ENCODE measurements at places on chromosomes 12 and 14.

DNA sequence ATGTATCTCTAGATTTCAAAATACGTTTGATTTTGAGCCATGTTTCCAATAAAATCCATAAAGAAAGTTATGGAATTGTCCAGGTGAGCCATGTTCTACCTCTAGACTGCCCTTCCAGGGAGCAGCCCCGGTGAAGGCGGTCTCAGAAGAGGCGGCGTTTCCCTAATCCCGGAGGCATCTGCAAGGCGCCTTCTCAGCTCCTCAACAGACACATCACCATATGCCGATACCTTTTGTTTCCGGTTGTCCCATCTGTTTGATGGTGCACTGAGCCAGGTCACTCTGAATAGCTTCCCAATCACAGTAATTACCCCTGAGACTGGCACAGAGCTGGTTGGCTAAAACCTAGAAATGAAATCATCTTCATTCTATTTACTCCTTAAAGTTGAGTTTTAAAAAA lies 305.5 kb upstream of the FKBP4 start:
- DNase-seq, result no peak

DNA sequence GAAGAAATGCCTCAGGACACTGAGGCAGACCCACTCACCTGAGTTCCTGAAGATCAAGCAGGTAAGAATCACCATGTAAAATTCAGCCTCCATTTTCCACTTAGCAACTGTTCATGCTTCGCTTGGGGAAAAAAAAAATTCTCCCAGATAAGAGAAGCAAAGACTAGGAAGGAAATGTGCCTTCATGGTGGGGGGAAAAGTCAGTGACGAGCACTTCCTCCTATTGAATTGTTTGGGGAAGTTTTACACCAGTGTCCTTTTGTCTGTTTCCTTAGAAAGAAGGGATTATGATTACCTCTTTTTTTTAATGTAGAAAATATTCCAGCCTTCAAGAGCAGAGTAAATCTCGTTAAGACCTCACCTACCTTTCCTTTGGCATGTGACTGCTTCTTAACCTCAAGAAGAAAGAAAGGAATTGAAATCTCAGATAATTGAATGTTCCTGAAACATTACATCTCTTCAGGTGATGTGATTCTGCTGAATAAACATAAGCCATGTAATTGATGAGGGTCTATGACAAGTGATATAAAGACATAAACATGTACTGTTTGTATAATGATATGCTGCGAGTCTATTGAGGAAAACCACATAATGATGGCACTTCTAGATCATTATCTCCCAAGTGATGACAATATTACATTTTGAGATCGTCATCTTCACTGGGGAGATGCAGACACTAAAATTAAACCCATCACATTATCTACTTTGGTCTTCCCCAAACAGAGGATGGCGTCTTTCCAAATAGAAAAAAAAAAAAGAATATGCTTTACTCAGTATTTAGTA lies at the start of gene PTPRB:
PTPRB (minus strand) TSS at position 127 of the 783 bp plus-strand sequence; CDS start at position 93, 34 bp downstream.
- DNase-seq, result no peak

- no peak for DNase-seq
These were observed 1449.0 kb upstream of the FLRT2 start for GRCh38 chr14:84080944-84081343.

DNA sequence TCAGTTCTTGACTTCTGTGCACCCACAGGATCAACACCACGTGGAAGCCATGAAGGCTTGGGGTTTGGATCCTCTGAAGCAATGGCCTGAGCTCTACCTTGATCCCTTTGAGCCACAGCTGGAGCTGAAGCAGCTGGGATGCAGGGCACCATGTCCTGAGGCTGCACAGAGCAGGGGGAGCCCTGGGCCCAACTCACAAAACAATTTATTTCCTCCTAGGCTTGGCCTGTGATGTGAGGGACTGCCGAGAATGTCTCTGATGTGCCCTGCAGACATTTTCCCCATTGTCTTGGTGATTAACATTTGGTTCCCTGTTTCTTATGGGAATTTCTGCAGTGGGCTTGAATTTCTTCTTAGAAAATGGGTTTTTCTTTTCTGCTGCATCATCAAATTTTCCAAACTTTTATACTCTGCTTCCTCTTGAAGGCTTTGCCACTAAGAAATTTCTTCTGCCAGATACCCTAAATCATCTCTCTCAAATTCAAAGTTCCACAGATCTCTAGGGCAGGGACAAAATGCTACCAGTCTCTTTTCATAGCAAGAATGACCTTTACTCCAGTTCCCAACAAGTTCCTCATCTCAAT lies 288.2 kb downstream of the CCDC59 start:
- DNase-seq, result no peak

DNA sequence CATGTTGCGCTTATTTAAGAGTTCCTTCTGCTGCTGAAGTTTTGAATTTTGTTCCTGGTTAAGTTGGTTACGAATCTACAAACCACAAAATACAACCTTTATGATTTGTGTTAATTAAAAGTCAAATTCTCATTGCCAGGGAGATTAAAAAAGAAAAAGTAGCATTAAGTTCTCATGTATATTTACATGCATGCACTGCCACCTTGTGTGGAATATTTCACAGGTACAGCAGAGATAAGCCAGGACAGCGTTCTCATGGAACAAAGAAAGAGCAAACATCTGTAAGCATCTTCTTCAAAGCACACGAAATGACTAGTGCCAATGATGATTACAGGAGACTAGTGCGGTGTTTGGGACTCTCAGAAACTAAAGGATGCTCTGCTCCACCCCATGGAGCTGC lies 34.2 kb downstream of the ZFYVE21 start:
- no peak for DNase-seq

DNA sequence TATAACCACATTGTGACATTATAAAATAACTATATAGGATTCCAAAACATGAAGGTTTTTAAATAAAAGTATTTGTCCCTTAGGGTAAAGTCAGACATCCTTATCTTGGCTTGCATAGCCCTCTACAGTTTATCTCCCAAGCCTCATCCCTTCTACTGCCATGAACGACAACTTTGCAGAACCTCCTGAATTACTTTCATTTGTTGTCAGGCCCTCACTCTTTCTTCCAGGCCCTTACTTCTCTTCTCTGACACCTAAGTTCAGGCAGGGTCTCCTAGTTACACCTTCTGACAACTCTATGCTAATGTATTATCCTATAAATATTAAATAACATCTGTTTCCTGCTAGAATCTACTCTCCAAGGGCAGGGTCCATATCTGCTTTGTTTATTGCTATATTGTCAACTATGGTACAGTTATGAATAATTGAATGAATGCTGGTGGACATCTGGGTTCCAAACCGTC lies 115.7 kb upstream of the MDM1 start:
- no peak for DNase-seq

GRCh38 chr12:55955800-55956508 lies 9.9 kb downstream of the PMEL start:
- peak; percentile 10 for DNase-seq

GRCh38 chr12:132384916-132385774 lies 55.8 kb upstream of the GALNT9 start:
- DNase-seq, result no peak

- no peak for DNase-seq
These were observed 67.2 kb downstream of the NOS1 start for GRCh38 chr12:117294189-117294603.

GRCh38 chr12:16163901-16164300 lies 113.6 kb downstream of the SLC15A5 start:
- no peak for DNase-seq

GRCh38 chr12:68305278-68305677 lies 26.9 kb downstream of the MDM1 start:
- no peak for DNase-seq
